ENCODE measurements at places on chromosomes 4 and X.

GRCh38 chrX:131845201-131845600, 177.9 kb upstream of the STK26 start:
- no peak for DNase-seq

GRCh38 chrX:100083211-100083610, 326.9 kb downstream of the PCDH19 start:
- no peak for DNase-seq

- DNase-seq: no peak
Measured at GRCh38 chr4:48194971-48195370, 60.9 kb upstream of the TXK start.

DNA sequence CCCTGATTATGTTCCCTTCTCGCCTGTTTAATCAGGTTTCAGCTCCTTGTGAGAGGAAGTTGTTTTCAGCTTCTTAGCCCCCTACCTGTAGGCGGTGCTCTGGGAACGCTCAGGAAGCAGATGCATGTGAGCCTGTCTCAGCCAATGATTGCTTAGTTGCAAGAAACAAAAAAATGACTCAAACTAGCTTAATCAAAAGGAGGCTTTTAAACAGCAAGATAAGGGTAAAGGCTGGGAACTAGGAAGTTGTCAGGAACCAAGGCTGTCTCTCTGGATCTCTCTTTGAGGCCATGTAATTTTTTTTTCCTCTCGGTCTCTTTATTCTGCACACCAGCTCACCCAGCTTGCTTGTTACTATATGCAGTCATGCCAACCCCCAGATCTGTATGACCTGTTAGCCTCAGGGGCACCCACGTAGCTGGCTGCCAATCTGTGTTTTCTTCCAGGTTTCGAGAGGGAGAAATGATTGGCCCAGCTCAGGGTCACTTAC, 109.1 kb downstream of the PTTG2 start:
- DNase-seq: no peak

GRCh38 chr4:71630803-71631202, 153.1 kb downstream of the GC start:
- DNase-seq: no peak

DNA sequence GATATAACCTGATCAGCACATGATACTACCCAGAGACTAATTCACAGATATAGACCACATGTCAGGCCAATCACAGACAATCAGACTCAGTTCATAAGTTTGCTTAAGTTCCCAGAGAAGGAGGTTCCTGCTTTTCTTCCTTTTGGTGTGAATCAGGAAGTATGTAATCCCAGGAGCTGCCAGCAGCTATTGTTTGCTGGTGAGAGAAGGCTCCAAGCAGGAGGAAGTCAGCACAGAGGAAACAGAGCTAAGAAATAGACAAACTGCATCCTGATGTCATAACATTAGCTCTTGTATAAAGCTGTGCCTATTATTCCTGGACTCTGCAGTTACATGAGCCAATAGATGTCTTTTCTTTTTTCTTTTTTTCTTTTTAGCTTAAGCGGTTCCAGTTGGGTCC, 50.9 kb downstream of the UCHL1 start:
- DNase-seq: no peak

DNA sequence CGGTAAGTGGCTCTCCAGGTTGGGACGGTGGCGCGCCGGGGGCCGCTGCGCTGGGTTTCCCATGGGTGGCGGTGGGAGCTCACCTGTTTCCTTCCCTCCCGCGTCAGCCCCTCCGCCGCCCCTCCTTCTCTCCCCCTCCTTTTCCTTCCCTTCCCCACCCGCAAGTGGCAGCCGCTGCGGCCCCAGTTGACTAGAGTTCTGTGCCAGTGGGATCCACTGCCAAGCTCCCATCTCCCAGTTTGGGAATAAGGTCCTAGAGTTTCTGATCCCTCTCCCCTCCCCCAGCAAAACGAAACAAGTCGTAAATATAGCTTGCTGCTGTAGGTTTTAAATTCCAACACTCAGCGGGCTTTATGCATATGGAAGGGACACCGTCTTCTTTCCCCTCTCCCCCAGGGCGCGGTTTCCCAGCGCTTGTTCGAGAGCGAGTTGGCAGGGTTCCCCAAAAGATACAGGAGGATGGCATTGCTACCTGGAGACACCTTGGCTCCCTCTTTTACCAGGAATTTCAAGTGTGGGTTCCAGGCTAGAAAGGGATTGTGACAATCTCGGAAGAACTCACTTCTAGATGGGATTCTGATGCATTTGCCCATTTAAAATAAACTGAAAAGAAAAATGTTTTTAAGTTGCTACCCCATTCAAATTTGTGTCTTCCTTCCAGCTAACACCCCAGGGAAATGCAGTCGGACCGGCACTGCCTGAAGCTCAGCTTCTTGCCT, 1.2 kb downstream of the TLL1 start:
- peak; percentile 3 for DNase-seq

GRCh38 chr4:8244001-8244757, 25.4 kb upstream of the HTRA3 start:
- DNase-seq: no peak

DNA sequence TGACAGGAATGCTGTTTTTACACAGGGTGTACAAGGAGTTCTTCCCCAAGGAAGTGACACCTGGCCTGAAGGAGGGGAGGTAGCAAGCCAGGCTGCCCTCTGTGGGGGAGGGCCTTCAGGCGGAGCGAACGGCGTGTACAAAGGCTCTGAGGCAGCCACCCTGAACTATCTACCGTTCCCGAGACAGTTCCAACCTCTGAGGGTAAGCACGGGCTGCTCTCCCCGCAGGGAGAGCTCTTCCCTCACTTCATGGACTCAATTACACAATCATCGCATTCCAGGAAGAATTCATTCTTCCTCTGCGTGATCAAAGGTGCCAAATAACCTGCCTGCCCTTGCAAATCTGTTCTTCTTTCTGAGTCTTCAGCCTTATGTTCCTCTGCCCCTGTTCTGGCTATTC, 4.8 kb downstream of the ELK1 start:
- no peak for DNase-seq

- DNase-seq: peak; percentile 86
Measured at GRCh38 chrX:154516656-154517100, 646 bp upstream of the FAM3A start.

GRCh38 chr4:34181311-34181841, 2062.9 kb downstream of the ARAP2 start:
- DNase-seq: no peak

DNA sequence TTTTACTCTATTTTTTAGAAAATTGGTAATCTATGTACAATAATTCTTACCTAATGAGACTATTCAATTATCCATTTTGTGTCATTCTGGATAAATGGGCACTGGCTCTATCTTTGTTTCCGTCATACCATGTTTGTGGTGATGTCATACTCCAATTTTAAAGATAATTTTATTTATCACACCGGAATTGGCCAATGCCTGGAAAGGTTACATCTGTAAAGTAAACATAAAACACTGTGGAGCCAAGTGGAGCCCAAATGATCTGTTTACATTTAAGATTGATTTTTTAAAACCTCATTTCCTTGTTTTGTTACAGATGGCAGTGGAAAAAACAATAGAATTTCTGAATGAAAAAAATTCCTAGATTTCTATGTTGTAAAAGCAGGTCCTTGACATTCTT, 120.2 kb upstream of the GPRIN3 start:
- DNase-seq: no peak

DNA sequence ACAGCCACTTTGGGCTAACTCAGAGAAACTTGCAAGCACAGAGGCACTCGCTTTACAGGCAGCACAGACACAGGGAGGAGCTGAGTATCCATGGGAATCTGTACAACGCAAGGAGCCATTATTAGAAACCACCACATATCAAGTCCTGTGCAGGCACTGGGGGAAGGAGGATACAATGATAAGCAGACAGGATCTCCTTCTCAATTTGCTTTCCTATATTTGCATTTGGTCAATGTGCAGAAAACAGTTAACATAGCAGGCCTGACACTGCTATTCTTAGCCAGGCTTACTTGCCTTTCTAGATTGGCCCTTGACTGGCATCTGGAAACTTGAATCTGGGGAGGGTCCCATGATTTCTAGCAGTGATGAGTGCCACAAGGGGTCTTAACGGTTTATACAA, 65.8 kb downstream of the TEC start:
- no peak for DNase-seq

GRCh38 chr4:163958751-163959150, 464.3 kb downstream of the TMA16 start:
- DNase-seq: no peak

GRCh38 chr4:17414392-17414791, 97.5 kb downstream of the QDPR start:
- DNase-seq: no peak

- peak; percentile 96 for DNase-seq
Measured at GRCh38 chr4:125314676-125315575, at the start of gene FAT4. FAT4 (plus strand) TSS chr4:125314955; CDS start chr4:125316412, 1,457 bp downstream.

GRCh38 chr4:108333353-108333942, 164.7 kb upstream of the LEF1 start:
- DNase-seq: no peak

DNA sequence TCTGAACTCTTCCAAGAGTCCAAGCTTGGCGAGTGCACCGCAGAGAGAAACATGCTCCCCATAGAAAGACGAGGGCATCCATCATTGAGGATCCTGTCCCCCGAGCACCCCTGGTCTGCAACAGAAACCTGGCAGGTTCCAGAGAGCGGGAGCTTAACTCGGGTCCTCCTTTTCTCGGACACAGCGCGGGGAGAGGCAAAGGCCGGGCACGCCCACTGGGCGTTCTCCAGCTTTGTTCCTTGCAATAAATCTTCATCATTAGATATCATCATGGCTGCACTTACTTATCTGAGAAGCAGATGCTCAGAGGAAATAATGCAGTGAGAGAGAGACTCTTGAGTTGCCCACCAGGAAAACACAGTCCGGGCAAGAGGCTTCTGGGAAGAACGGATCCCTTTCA, 90.1 kb upstream of the PSAPL1 start:
- no peak for DNase-seq

- DNase-seq: peak; percentile 3
Measured at GRCh38 chrX:104742355-104742754, 176.4 kb downstream of the IL1RAPL2 start.

GRCh38 chrX:137401092-137401491, 164.8 kb upstream of the ZIC3 start:
- no peak for DNase-seq

DNA sequence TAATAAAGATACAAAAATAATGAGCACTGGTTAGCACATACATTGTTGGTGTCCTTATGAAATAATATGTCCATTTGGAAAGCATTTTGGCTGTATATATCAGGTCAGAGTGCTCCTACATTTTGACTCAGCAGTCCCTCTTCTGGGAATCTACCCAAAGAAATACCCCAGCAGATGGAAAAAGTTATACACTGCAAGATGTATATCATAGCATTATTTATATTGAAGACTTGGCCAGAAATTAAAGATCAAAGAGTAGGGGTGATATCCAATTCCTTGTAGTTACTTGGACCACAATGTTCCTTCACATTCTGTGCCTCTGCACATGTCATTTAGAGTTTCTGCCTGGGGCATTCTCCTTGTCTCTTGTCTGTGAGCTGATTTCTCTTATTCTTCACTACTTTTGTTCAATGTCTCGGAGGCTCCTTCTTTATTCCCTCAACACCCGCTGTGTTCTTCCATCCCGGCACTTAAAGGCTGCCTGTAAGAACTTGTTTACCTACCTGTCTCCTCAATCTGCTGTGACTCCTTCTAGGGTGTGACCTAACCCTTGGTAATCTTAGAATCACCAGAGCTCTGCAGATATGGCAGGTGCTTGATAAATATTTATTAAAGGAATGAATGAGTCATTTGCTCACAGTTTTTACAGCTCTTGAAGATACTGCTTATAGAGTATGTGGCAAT, 3.1 kb upstream of the TSPAN5 start:
- peak; percentile 56 for DNase-seq

DNA sequence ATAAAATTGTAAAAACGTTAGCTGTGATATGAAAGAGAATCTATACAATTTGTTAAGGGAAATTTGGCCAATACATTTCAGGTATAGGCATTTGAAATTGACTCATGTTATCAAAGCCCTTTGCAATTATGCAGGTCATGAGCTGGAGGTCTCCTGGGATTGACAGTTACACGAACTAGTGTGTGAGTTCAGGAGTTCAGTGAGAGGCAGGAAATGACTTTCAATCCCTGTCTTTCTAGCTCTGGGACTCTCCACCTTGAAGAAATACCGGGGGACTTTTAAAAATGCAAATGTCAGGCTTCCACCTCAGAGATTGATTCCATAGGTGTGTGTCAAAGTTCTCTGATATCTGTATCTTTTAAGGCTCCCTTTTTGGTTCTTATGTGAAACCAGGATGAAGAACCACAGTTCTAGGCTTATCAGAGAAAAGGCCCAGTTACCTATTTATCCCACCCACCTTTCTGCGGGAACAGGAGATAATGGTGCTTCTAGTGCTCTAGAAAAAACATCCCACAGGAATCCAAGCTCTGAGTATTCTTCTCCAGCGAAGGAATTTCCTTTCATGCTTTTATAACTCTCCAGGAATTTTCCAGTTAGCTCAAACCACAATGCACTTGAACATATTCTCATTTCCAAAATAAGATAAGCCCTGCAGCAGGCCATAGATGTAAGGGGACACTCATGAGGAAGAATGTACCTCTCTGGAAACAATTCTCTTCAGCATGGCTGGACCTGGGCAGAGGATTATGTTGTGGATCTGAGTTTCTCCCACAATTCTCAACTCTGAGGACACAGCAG, 501.0 kb downstream of the IDS start:
- no peak for DNase-seq

- no peak for DNase-seq
Measured at GRCh38 chrX:20019672-20020365, 29.0 kb upstream of the BCLAF3 start.

DNA sequence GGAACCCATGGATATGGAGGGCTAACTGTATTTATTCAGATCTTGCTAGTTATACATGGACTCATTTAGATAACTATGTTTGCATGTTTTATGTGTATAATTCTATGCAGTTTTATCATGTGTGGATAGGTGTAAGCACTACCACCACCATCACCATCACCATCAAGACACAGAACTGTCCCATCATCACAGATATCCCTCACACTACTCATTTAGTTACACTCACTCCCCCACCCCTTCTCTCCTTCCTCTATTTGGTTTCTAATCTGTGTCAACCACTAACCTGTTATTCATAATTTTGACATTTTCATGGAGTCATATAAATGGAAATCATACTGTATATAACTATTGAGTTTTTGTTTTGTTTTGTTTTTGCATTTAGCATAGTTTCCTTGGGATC, 43.7 kb downstream of the STAG2 start:
- no peak for DNase-seq

- DNase-seq: no peak
Measured at GRCh38 chrX:132433001-132433400, 55.8 kb downstream of the MBNL3 start.

DNA sequence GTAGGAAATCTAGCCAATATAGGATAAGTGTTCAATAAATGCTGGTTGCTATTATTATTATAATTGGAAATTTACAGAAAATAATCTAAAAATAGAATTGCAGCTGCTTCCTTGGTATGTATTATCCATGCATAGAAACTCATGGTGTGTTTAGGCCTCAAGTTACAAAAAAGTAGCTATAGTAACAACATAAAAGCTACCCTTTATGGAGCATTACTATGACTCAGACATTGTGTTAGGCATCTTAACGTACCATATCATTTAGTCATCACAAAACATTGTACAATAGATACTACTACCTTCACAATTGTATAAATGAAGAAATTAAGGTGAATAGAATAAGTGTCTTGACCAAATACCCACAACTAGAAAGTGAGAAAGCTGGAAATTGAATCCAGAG, 126.9 kb upstream of the NRK start:
- no peak for DNase-seq

GRCh38 chrX:13131396-13132137, 87.1 kb upstream of the FAM9C start:
- DNase-seq: no peak

- DNase-seq: no peak
Measured at GRCh38 chr4:40322811-40323210, 12.3 kb upstream of the CHRNA9 start.
